ENCODE measurements at places on chromosomes 6 and 20.
A peak's percentile ranks its signal among the peaks of the same experiment; 100 is the strongest.

DNA sequence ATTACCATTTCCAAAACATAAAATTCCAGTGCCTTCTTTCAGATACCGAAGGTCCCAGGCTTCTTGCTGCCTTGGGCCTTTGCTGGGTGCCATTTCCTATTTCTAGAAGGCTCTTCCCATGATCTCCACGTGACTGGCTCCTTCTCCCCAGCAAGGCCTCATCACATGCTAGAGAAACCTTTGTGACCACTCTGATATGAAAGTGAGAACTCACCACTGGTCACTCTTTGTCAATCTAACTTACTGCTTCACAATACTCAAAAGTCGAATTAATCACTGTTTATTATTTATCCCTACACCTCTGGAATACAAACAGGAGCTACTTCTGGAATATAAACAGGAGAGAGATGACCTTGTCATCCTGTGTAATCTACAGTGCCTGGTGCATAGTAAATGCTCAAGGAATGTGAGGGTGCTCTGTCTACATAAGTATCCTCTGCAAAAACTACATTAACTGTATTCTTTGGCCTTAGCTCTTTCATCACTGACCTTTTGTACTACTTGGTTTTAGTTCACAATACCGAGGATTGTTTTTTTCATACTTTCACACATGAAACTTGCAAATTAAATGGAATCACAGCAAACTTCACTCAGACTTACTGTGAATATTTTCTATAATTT, 1.6 kb downstream of the STX7 start:
- no peak for DNase-seq

DNA sequence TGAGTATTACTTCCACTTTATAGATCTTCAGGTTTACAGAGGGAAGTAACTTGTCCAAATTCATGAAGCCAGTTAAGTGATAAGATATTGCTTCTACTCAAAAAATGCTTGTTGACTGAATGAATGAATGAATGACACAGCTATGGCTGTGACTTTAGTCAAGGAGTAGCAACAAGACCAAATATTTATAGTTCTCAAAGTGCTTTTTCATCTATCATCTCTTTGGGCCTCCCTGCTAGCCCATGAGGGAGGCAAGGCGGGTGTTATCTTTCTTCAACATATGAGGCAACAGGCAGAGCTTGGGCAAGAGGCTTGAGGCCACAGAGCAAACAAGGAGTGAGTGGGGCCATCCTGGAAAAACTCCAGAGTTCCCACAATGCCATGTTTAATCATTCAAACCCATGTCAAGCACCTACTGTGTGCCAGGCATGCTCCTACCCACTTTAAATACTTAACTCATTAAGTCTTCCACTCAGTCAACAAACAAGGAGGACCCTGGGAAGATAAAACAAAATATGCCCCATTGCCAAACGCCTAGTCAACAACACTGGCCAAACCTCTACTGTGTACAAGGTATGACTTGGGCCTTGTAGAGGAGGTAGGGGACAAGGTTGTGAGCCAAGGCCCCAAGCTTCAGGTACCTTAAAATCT, 15.9 kb downstream of the BCL2L1 start:
- no peak for DNase-seq

DNA sequence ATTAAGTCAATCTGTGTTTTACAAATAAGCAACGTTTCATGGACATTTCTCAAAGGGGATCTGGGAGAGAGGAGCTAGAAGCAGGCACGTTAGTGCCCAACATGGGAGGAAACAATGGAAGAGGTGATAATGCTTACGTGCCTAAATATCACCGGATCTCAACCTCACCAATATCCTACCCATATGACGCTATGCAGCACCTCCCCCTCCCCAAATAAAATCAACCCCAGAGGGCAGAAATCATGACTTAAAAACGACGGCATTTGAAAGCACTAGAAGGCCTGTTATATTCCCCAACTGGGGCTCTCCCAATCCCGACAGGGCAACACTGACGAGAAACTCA, 425 bp downstream of the HBS1L start:
- DNase-seq = no peak

DNA sequence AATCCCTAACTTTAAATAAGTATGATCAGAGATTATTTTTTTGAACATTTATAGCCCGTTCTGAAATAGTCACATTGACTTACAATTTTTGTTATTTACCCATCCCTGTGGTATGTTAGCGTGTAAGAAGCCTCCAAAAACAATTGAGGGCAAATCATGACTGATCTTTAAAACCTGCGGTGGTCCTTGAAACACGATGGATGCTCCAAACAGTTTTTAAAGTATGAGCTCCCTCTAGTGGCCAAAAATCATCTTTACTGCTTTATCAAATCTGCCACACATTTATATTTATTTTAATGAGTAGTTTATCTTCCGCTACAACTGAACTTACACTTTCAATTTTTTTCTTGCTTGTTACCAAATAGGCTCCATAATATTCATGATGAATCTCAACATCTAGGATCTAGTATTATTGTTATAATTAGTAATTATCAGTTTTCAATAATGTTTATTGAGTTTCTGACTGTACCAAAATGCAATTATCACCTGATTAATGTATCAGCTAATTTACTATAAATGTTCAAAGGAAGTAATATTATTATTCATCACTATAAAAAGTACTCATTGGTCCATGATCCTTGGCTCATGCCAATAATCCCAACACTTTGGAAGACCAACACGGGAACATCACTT, 52.2 kb downstream of the MARCKS start:
- no peak for DNase-seq

DNA sequence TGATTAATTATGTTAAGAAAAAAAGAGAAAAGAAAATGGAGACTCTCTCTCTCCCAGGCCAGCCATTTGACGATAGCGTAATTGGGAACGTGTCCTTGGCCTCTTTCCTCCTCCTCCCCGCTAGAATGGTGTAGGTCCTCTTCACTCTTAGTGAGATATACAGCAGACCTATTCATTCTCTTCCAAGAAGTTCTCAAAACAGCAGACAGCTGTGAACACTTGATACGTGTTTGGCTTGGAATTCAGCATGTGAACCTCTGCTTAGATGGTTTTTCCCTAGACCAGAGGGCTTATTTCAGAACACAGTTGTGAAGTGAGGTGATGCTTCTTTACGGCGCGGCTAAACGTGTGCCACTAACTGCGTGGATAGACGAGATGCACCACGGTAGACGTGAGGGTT, 32.6 kb upstream of the TULP4 start:
- DNase-seq = no peak

DNA sequence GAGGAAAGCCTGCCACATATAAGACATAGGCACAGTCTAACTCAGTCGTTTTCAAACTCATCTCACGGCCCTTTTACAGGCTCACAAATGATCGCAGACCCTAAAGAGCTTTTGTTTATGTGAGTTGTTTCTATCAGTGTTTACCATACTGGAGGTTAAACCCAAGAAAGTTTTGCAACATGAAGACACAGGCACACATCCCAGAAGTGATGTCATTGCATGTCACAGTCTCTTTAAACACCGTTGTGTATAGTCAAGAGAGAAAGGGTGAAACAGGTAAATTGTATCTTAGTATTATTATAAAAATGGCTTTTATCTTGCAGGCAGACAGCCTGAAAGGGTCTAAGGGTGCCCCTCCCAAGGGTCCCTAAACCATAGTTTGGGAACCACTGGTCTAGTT, 96.7 kb downstream of the BACH2 start:
- no peak for DNase-seq

GRCh38 chr6:33672808-33673207, 38.7 kb downstream of the UQCC2 start:
- no peak for DNase-seq

DNA sequence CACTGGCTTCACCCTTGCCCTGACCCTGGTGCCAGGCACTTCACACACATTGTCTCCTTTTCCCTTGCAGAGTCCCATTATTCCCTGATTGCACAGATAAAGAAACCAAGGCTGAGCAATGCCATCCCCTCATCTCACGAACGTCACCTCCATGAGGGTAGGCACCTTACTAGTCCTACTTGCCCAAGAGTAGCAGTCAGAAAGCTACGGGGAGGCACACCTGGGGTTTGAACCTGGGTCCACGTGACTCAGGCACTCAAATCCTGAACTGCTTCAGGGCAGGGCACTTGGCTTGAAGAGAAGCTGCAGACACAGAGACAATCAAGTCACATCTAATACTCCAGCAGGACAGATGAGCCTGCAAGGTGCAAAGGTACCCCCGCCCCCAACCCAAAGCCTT, 1.9 kb downstream of the BCAS1 start:
- no peak for DNase-seq

- DNase-seq = no peak
Measured at GRCh38 chr6:14732844-14733757, 512.8 kb upstream of the JARID2 start.

DNA sequence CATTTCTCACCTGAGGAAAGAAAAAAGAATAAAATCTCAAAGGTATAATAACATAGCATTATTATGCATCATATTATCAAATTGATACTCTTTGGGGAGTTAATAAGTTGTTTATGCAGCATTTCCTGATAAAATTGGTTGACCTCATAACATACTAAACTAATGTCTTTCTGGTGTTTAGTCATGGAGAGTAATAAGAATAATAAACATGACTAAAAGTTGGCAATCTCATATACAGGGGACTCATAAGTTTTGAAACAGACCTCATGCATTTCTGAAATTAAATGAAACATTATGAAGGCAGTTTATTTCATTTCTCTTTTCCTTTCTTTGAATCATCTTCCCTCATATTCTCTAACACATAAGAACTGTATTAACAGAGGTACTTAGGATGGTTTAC, 60.5 kb upstream of the PRDM1 start:
- DNase-seq = no peak

- no peak for DNase-seq
Measured at GRCh38 chr20:41229259-41229658, 88.3 kb downstream of the ZHX3 start.

DNA sequence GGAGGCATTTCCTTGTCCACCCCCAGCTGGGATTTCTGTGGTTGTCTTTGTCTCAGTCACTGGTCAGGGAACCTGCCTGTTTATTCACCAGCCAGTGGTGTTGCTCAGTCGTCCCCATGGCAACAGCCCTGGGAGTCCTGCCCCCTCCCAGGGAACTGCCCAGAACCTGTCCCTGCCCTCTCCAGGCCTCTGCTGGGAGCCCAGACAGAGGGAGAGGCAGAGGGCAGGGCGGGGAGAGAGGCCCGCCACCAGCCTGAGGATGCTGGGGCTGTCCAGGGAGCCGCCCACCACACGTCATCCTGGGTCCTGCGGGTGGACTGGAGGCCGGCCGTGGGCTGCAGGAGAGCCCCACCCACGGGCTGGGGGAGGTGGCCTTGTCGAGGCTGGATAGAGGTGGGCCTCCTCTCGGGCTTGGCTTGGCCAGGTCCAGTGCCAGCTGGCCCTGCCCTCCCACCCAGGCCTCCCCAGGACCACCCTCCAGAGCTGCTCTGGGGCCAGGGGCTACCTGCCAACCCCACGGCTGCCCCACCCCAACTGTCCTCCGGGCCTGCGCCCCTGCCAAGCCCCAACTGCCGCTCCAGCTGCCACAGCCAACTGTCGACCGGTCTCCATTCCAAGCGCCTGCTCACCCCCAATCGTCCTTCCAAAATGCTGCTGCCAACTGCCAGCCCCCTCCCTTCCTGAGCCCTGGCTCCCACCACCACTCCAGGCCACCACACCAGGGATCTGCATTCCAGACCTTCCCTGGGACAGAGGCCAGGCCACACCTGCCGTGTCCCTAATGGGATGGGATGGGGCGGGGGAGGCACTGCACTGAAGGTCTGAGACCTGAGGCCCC, 4.2 kb upstream of the ZBTB46 start:
- DNase-seq = no peak

GRCh38 chr20:46351357-46352058, 43.2 kb upstream of the CDH22 start:
- DNase-seq = no peak

DNA sequence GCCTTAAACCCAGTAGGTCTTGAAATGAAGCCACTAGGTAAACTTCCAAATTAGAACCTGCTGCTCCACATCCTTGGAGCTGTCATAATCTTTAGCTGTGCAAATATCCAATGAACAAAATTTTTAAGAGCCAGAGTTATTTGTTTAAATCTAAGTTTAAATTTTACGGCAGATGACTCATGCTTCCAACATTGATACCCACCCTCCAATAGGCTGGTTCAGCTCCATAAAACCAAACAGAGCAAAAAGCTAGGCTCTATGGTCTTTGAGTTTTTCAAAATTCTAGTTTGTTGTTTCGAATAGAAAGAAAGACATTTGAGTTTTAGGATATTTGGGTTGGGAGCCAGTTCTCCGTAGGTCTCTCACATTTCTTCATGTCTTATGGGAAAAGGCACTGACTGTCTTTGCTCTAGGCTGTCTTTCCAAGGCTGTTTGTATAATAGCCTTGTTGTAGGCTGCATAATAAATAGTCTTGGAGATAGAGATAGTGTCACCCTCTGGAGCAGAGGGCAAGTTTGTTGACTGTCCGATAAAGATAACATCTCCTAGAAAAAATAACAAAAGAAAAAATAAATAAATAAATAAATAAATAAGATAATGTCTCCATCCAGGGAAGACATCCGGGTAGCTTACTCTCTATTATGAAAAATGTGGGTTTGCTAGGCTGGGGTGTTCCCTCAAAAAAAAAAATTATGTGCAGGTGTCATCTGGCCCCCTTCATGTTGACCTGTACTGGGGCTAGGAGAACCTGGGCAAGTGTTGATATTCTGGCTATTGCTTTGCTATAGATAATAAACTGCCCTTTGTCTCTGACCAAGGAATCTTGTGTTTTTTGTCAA, 36.5 kb downstream of the SLC2A12 start:
- DNase-seq = no peak

GRCh38 chr20:61203320-61203719, 48.7 kb upstream of the CDH4 start:
- DNase-seq = no peak

GRCh38 chr6:88890394-88890793, 73.0 kb downstream of the RNGTT start:
- DNase-seq = no peak

GRCh38 chr6:11538052-11538818, 686 bp downstream of the TMEM170B start:
- DNase-seq = peak; percentile 10

DNA sequence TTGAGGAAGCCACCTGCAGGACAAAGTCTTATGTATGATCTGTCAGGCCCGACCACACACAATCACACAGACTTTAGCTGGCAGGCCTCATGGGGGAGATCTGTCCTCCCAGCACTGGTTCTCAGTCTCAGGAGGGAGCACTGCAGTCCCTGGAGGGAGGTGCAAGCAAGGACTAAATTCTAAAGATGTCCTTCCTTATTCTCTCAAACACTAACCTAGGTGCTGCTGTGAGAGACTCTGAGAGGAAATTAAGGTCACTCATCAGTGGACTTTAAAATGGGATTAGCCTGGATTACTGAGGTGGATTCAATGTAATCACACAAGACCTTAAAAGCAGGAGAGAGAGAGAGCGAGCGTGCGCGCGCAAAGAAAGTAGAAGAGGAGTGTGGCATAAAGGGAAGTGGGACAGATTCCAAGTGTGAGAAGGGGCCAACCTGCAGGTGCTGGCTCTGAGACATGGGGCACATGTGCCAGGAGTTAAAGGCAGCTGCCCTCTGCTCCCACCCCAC, 14.3 kb downstream of the GLO1 start:
- DNase-seq = no peak

DNA sequence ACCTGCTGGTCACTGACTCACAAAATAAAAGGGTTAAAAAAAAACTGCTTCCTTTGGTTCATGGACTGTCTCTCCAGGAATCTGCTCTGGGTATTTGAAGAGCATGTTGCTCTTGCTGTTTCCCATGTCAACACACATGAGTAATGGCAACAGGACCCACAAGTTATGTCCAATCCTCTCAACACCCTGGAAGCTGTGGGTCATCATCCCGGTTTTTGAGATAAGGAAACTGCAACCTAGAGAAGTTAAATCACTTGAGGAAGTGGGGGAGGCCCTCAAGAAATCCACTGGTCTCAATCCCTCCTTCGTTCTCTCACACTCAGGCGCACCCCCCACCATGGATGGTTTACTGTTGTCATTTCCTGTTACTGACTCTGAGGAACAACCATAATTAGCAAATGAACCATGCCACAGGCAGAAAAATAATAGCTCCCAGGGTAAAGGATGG, 12.4 kb downstream of the MAP1LC3A start:
- DNase-seq = no peak
